AG09309 (cell line): ENCODE measurements at places on chromosomes 3 and 15.
A peak's percentile ranks its signal among the peaks of the same experiment; 100 is the strongest.

GRCh38 chr3:42094691-42095391 is 3.7 kb downstream of the TRAK1 start:
- DNase-seq, result no peak

DNA sequence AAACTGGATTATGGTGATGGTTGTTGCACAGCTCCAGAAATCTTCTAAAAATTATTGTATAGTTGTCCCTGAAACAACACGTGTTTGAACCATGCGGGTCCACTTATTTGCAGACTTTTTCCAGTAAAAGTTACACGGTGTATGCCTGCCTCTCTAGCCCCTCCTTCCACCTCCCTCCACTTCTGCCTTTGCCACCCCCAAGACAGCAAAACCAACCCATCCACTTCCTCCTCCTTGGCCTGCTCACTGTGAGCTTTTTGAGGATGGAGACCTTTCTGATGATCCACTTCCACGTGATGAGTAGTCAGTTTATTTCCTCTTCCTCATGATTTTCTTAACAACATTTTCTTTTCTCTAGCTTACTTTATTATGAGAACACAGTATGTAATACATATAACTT is 5.4 kb downstream of the CYFIP1 start:
- no peak for DNase-seq

GRCh38 chr3:159210336-159210735 is 408.5 kb downstream of the MFSD1 start:
- no peak for DNase-seq

DNA sequence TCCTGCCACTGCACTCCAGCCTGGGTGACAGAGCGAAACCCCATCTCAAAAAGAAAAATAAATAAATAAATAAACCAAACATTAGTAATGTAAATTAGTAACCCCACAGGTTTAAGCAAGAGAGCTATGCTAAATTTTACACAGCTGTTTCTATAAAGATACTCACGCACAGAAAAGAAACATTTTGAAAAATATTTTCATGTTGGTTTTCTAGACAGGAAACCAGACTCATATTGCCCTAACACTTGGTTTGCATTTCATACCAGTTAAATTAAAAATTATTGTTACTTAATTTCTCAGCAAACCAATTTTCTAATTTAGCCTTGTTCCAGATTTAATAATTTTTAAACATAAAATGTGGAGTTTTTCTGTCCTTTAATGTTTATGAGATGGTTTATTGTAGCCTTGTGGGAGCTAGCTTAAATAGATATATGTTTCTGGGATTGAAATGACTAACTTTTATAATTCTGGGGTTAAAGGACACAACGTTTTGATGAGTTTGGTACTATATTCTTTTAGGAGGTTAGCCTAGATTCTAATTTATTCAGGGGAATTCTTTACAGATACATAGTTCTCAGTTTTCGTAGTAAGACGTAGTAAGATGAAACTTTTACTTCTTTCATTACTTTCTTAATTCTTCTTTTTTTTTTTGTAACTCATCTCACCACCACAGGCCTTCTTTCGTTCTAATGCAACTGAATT is 42.6 kb upstream of the SLC4A7 start:
- DNase-seq, result no peak

DNA sequence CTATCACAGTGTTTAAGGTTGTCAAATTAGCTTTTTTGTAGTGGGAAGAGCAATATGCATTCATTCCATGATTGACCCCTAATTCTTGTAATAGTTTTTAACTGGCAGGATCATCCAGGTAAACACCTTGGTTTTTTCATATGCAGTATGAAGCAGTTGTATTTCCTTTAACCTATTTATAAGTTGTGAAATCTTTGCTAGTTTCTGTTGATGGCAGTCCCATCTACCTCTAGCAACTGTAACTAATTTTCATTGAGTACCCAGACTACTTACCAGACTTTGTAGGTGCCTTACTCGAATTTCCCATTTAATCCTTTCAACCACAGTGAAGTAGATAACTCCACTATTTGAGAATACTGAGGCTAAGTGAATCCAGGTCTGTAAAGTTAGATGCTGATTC is 6.1 kb downstream of the FXR1 start:
- no peak for DNase-seq

DNA sequence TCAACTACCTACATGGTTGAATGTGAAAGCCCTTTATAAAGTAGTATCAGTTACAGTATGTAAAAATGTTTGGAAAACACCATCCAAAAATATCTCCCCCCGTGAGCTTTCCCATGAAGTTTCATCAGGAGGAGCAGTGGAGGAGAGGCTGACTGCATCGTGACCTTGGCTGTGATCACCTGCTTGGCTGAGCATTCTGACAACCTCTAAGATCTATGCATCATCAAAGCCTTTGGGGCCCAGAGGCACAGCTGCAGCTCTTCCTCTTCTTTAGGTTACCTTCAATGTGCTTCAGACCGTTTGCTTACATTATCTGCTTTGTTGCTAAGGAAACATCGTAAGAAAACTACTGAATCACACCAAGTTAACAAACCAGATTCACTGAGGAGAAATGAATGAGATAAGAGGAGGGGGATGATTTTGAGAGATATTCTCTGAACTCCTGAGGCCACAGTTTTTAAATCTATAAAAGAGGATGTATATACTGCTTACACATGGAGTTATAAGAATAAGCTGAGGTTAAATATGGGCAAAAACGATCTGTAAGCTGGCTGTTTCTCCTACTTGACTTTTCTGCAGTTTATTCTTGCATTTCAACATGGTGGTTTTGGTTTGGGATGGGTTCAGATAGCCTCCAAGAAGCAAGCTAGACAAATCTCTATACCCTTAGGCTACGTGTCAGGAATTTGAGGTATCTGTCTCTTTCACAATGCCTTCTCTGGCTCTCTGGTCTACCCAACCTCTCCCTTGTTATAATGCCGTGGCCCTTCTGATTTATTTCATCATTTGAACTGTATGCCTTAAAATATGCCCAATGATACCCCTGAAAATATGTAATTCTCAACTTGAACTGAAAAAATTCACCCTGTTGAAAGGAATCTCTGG is 4.0 kb downstream of the GCSAM start:
- peak; percentile 51 for DNase-seq

DNA sequence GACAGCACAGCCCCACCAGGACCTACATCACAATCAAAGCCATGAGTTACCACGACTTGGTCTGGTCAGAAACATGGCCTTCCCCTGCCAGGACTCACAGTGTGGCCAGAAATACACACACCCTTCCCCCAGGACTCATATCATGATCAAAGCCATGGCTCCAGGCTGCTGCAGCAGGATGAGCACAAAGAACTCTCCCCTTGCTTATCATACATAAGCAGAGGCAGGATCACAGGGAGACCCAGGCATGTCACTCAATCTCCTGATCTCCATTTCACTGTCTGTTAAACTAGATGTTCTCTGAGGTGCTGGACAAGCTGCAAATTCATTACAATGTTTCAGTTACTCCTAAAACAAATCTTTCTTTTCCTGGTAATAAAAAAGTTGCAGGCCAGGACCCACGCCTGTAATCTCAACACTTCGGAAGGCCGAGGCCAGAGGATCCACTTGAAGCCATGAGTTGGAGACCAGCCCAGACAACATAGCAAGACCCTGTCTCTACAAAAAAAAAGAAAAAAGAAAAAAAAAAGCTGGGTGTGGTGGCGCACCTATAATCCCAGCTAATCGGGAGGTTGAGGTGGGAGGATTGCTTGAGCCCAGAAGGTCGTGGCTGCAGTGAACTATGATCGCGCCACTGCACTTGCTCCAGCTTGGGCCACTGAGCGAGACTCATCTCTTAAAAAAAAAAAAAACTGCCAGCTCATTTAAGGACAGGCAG is 1.2 kb downstream of the PFKFB4 start:
- no peak for DNase-seq

DNA sequence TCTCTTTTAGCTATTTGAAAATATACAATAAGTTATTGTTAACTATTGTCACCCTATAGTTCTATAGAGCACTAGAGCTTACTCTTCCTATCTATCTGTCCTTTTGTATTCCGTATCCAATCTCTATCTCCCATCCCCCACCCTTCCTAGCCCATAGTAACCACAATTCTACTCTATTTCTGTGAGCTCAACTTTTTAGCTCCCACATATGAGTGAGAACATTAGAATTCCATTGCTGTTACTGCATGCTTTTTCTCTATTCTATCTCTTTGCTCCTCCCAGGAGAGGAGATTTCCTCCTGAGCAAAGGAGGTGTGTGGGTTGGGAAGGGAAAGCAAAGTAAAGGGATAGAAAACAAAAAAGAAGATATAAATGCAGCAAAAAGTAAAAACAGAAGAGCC is 105.6 kb upstream of the SLC4A7 start:
- DNase-seq, result no peak

- DNase-seq, result no peak
These were observed 16.1 kb upstream of the LYSMD4 start for GRCh38 chr15:99749386-99749785.

DNA sequence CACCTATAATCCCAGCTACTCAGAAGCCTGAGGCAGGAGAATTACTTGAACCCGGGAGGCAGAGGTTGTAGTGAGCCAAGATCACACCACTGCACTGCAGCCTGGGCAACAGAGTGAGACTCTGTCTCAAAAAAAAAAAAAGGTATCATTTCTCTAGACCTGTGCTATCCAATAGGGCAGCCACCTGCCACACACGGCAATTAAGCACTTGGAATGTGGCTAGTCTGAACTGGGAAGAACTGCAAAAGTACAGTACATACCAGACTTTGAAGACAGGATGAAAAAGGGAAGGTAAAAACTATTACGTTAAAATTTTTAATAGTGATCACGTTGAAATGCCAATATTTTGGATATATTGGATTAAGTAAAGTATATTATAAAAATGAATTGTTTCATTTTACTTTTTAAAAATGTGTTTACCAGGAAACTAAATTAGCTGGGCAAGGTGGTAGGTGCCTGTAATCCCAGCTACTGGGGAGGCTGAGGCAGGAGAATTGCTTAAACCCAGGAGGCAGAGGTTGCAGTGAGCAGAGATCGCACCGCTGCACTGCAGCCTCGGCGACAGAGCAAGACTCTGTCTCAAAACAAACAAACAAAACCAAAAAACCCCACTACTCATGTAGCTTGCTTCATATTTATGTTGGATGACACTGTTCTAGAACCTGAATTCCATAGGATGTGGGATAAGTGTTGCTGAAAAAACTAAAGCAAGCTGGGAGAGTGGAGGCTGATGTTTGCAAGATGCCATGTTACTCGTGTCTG is 2.3 kb downstream of the CYP8B1 start:
- no peak for DNase-seq

DNA sequence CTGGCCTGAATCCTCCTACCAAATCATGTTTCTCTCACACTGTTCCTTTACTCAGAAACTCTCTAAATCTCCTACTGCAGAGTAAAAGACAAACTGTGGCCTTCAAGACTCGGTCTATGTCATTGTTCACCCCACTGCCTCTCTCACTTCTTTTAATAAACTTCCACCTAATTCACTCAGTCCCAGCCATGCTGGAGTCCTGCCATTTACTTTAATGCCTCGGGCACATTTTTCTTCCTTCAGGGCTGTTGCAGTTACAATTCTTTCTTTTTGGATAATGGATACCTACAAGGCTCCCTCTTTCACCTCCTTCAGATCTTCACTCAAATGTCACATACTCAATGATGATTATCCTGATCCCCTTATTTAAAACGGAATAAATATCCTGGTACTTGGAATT is 955.6 kb downstream of the ROBO1 start:
- no peak for DNase-seq

- peak; percentile 27 for DNase-seq
These were observed 62.8 kb upstream of the CMTM8 start for GRCh38 chr3:32175607-32176197.

DNA sequence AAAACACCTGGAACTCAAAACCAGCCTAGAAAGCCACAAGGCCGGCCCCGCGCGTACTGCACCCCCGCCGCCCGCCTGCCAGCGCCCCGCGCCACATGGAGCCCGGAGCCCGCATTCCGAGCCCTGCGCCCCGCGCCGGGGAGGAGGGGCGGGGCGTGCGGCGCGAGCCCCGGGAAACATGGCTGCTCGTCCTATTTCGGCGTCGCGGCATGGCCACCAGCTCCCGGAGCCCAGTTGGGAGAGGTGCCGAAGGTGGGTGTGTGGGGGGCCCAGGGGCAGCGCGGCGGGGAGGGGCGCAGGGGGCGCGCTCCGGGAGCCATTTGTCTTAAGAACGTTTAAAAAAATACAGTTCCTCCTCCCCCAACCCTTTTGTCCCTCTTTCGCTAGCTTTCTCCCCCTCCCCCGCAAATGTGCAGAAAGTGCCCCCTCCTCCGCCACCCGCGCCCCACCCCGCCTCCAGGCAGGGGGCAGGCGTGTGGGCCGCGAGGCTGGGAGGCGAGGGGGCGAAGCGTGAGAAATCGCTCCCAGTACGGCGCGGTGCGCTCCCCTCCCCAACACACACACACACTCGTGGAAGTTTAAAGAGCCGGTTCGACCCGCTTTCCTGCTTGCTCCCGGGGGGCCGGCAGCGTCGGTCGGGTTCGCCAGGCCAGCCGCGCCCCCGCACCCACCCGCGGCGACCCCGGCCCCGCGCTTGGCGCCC is 2.5 kb downstream of the ANP32A start:
- DNase-seq, result no peak

DNA sequence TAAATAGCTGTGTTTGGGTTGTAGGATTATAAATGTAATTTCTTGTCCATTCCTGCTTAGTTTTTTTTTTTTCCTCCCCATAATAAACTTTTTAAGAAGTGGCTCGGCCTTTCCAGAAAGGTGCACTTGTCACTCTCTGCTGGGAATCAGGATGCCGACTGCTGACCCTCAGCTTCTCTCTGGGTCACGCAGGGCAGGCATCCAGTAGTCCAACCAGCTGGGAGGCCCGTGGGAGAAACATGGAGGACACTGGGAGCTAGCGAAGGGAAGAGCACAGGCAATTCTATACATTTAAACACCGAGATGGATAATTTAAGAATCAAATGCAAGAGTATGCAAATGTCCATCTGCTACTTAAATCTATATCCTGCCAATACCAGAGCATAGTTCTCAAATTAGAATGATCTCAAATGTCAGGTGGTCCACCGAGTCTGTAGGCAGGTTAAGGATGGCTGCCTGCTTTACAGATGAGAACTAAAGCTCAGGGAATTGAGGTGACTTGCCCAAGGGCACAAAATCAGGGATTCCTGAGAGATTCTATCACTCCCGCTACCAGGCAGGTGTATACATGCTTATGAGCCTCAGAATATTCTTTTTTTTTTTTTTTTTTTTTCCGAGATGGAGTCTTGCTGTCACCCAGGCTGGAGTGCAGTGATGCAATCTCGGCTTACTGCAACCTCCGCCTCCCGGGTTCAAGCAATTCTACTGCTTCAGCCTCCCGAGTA is 64.5 kb downstream of the DAPK2 start:
- no peak for DNase-seq

DNA sequence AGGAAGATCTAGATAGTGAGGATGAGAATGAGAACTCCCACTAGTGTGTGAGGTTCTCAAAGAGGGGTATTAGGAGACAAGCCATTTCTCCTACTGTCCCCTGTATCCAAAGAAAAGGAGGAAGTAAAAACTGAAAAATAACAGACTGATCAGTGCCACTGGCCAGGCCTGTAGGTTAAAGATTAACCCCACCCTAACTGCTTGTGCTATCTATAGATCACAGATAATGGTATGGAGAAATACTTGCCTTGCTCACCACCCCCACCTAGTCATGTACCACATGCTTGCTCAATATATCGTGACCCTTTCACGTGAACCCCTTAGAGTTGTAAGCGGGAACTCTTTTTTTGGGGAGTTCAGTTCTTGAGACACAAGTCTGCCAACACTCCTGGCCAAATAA is 519.7 kb upstream of the FRG2C start:
- no peak for DNase-seq
